ENCODE measurements at places on chromosomes 3 and 15.
A peak's percentile ranks its signal among the peaks of the same experiment; 100 is the strongest.

- no peak for DNase-seq
These were observed 127.2 kb downstream of the SLCO3A1 start for GRCh38 chr15:91980502-91981267.

- peak; percentile 96 for DNase-seq
These were observed 19.0 kb upstream of the MCF2L2 start for GRCh38 chr3:183447206-183448001.

GRCh38 chr3:179182902-179183301 lies 34.7 kb downstream of the PIK3CA start:
- no peak for DNase-seq

DNA sequence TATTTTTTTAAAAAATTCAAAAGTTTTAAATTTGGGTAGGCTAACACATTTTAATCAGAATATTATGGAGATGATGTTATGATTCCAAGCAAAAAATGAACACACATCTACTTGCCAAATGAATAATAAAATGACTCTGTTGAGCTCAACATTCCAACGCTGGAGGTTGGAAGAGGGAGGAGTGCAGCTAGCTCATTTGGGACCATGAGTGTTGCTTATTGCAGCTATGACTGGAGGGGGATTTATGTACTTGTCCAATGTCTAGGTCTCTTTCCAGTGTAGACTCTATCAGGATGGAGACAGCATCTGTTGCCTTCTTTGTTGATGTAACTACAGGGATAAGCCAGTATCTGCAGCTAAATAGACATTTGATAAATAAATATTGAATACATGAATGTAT lies 310.6 kb downstream of the CACNA2D3 start:
- no peak for DNase-seq

DNA sequence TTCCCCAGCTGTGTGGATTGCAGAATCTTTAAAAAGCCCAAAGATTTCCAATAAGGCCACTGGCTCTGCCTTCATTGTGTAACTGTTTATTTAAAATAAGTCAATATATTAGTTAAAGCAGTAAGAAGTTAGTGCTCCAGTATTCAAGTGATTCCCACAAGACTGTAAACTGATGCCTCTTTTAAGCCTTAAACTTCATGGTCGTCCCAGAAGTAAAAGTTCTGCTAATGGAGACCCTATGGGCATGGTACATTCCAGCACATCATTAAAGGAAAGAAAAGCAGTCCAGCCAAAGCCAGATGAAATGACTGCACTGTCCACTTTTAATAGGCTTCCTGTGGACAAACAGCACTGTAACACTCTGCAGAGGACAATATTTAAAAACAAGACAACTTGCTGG lies 512.6 kb downstream of the MECOM start:
- DNase-seq = no peak

- DNase-seq = no peak
These were observed 63.9 kb downstream of the IQSEC1 start for GRCh38 chr3:13009132-13009945.

- DNase-seq = no peak
These were observed 280.1 kb downstream of the SV2B start for GRCh38 chr15:91380114-91380513.

GRCh38 chr3:124924741-124925140 lies 9.8 kb downstream of the MUC13 start:
- no peak for DNase-seq

DNA sequence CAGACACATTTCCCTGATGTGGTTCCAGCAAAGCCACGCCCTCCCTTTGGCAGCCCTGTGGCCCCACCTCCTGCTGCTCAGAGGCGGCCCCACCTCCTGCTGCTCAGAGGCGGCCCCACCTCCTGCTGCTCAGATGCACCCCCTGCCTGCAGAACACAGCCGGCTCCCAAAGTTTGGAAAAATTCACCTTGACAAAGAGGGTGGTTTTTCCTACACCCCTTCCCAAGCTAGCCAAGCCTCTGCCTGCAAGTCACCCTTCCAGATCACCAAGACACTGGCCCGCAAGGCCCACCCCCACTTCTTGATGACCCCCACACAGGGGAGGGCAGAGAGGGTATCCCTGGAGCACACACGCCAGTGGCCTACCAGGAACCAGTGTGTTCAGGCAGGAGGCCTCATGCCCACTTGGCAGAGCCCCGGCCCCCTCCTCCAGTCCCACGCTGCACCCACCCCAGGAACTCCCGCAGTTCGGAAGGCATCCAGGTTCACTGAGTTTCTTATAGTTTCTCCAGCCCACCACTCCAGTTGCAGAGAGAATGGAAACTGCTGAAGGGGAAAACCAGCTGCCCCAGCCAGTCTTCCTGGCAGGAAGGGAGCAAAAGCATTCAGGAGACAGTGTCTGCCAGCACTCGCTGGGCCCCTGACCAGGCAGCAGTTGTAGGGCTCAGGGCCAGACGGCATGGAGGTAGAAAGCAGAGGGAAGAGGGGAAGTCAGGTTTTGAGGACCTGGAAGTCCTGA lies 2.3 kb upstream of the HAPLN3 start:
- DNase-seq = peak; percentile 49

GRCh38 chr3:71463617-71464016 lies 119.9 kb downstream of the FOXP1 start:
- no peak for DNase-seq

- DNase-seq = no peak
These were observed 12.9 kb downstream of the KLF13 start for GRCh38 chr15:31339558-31339895.

DNA sequence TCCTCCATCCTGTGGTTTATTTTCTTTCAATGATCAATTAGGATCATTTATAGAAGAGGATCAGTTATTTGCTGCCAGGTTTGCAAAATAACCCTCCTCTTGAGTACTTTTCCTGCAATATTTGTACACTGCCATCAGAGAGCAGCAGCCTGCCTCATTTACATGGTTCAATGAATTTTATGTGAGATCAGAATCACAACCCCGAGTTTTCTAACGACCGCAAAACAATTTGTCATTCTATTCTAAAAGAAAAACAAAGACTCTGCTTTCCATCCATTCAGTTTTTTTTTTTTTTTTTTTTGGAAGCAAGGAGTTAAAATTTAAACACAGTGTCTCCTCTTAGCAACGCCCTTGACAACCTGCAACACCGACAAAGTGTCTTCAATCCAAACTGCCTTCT lies 146.9 kb downstream of the RAB11A start:
- no peak for DNase-seq

- DNase-seq = no peak
These were observed 27.2 kb downstream of the VEPH1 start for GRCh38 chr3:157475921-157476414.

DNA sequence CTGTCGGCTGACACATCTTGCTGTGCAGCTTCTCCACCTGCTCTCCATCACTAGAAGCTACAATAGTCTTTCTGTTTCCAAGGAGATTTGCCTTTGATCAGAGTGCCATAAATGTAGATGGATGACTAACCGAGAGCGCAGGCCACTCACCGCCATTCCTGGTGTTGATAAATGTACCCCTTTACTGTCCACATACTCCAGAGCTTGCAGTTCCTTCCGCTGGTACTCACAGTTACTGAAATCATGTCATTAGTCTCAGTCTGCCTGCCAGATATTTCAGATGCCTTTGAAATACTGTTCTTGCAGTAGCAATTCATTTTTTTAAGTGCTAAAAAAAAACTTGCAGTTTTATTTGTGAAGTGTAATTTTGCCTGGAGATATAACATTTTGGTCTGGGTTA lies 72.3 kb downstream of the BLM start:
- DNase-seq = peak; percentile 26

GRCh38 chr3:52093756-52094545 lies 37.6 kb upstream of the DUSP7 start:
- DNase-seq = no peak

DNA sequence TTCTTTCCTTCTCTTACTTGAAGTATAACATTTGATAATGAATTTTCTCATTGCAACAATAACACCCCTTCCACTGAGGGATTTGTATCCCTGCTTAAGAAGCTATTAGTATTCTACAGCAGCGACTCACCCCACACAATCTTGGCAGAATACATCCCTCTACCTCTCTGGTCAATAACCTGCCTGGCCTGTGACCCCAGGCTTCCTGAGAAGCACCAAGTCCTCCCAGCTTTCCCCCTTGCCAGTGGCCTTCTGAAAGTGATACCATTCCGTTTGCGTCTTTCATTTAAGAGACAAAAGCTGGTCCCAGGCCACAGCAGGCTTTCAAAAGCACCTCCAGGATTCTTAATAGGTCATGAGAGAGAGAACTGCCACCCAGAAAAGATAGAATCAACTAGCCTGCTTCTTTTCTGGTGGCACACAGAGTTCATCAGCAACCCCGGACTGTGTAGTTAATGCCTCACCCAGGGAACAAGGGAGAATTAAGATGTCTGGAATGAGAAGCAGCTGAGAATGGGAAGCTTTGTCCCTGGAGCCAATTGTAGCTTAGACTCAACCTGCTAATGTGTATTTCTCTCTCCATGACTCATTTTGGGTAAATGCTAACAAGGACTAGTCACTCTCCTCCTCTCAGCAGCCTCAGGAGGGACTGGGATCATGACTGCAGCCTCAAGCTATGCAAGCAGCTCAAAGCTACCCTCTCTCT lies 101.0 kb upstream of the CPNE4 start:
- DNase-seq = no peak

DNA sequence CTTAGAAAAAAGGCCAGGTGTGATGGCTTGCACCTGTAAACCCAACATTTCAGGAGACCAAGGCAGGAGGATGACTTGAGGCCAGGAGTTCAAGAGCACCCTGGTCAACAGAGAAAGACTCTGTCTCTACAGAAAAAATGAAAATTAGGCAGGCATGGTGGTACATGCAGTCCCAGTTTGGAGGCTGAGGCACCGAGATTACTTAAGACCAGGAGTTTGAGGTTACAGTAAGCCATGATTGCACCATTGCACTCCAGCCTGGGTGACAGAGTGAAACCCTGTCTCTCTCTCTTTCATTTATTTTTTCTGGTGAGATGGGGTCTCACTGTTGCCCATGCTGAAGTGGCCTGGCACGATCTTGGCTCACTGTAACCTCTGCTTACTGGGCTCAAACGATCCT lies 24.7 kb downstream of the IP6K1 start:
- DNase-seq = no peak

GRCh38 chr15:35479423-35479822 lies 66.5 kb downstream of the DPH6 start:
- peak; percentile 82 for DNase-seq

DNA sequence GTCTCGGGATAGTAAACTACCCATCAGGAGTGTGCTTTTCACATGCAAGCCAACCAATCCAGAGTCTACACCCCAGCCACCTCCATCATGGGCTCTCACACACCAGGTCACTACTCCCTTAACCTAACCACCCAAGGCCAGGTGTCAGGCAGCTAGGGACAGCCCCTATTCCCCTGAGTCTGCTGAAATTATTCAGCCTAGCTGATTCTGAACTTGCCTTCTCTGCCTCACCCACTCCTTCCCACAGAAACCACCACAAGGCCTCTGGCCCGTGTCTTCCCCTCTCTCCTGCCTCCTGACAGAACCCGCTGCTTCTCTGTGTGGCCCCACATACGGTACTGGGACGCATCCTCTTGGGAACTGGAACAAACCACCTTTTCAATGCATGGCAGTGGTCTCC lies 82.1 kb downstream of the PCSK6 start:
- DNase-seq = no peak

DNA sequence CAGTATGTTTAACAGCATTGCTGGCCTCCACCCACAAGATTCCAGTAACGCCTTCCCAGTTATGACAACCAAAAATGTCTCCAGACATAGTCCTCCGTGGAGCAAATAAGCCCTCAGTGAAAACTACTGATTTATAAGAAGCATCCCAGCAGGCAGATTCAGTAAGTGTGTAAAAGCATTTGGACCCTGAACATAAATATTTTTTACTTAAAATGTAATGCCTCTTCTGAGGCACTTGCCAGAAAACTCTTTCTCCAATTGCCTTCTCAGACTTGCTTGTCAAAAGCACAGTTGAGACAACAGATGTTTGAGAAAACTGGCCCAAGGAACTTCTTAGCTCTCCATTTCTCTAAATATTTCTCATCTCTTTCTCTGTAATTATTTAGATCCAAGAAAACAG lies 31.8 kb upstream of the DCLK3 start:
- no peak for DNase-seq

GRCh38 chr15:38698254-38698653 lies 133.6 kb upstream of the RASGRP1 start:
- DNase-seq = no peak

- peak; percentile 65 for DNase-seq
These were observed 3.3 kb upstream of the GRIP2 start for GRCh38 chr3:14543446-14543845.

DNA sequence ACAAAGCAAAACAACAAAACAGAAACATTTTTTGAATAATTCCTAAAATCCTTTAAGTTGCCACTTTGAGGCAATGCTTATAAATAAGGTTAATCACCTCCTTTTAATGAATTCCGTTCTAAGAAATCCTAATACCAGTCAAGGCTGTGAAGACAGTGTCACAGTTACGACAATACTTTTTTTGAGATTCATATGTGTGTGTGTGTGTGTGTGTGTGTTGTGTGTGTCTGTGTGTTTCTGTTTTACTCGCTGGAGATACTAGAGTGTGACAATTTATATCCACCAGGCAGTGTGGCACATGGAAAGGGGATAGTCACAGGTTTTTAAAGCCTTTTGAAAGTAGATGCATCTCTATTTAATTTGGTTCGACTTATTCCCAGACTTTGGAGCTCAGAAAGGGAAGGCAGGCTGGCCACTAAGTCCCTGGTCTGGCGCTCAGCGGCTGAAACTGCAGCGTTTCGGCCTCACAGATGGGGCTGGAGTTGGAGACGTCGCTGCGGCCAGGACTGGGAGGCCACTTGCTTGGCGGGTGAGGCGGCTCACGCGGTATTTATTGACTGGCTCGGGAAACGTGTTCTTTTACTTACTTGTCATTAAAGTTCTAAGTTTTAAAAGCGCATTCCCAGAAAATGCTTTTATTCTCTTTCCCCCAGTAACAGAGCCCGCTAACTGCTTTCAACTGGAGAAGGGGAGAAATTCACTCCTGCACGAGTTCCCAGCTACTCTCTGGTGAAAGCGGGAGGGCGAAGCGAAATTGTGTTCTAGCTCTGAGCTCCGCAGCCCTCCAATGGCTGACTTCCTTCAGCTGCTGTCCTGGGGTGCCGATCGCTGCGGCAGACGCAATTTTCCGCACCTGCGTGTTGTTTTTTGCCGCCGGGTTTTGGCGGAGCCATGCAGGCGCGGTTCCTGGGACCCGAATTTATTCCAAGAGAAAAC lies 13.7 kb downstream of the ZIC1 start:
- peak; percentile 83 for DNase-seq

Data from cerebellar cortex (tissue), 1 donor.